Stimulated activated CD8-positive, alpha-beta memory T cell treated with anti-CD3 and anti-CD28 coated beads, Interleukin-7, amount 100 ng/mL, for 1 hour (primary cell): ENCODE measurements at places on chromosomes 3 and 15.

GRCh38 chr3:17006132-17006852, 121.5 kb downstream of the PLCL2 start:
- DNase-seq: no peak

- no peak for DNase-seq
These were observed 54.9 kb downstream of the CYP11A1 start for GRCh38 chr15:74312445-74313007.

DNA sequence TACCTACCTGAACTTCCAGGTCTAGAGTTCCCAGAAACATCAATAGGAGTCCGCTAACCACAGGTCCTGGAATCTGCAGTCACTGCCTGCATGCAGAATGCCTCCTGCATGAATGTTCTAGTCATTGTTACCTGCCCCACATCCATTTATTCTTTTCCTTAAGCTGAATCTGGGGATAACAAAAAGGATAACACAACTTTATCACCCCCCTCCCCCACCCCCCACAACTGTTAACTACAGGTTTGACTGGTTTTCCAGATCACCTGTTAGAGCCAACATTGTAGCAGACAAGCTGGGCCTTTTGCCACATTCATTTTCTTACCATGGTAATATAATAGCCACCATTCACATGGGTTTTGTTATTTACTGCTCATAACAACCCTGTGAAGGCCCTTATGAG, 4.6 kb upstream of the CTSH start:
- DNase-seq: no peak

GRCh38 chr3:29940759-29941323, 660.0 kb downstream of the RBMS3 start:
- DNase-seq: no peak

DNA sequence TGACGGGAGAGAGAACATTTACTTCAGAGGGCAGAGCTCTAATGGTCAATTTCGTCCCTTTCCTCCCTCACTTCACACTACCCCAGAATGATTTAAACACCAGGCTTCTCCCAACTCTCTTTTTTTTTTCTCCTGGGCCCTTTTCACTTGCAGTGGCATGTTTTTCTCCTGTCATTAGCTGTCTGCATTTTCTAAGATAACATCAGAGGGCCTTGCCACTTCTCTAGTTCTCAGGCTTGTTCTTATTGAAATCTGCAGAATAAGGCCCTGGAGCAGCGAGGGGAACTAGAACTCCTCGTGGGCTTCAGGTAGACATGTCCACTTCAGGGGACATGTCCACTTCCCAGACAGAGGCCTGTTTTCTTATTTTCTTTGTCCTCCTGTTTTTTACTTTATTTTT, 514.4 kb upstream of the TBL1XR1 start:
- no peak for DNase-seq

DNA sequence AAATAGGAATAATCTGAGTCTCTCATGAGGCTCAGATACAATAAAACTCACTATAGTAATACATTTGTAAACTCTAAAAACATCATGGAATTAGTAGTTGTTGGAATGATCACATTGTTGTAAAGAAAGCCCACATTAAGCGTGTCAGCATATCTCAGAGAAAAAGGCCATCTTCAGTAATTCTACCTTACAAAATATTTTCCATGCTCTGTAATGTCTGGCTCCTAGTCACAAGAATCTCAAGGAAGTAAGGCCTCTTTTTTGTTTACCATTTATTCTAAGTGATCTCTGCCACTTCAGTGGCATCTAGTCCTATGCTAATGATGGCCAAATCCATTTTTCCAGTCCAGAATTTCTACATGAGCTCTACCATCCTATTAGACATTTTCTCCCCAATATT, 240.2 kb upstream of the ZNF717 start:
- no peak for DNase-seq

DNA sequence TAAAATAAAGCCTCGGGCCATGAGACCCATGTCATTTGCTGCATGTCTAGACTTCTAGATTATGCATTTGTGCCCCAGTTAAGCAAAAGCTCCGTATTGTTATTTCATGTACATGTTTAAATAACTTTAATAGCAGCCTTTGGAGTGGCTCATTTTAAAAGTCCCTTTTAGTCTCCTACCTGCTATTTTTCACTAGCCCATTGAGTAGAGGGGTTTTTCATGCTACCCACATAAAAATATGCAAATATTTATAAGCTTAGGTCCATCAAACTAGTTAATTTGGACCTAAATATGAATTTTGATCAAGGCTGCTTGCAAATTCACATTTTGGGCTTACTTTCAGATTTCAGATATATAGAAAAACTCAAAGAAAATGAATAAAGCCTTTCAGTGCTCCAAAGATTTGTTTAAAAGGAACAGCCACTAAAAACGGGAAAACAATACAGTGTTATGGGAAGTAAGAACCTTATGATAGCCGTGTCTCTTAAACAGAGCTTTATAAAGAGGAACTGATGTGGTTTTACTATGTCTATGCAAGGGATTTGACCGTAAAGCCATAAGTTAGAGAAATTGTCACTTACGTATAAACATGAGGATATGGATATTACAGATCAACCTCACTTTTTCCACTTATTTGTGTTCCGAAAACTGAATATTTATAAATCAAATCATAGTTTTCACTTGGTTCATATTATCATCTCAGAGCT, 30.0 kb downstream of the FILIP1L start:
- DNase-seq: no peak

DNA sequence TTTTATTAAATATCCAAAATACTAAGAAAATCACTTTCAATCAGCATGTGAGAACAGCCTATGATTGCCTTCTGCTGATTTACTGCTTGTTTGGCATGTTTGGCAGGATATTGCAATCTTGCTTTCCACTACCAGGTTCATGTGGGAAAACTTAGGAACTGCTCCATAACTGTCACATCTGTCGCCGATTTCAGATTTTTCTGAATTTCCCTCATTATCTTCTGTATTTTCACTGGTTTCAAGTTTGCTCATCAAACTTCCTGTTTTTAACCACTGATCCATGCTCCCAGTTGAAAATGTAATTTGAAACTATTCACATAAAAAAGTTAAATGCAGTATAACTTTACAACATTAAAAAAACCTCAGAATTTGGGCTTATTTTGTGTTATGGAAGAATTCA, 93.0 kb downstream of the NFKBIZ start:
- no peak for DNase-seq

GRCh38 chr3:113831103-113831355, 7.6 kb upstream of the GRAMD1C start:
- no peak for DNase-seq

DNA sequence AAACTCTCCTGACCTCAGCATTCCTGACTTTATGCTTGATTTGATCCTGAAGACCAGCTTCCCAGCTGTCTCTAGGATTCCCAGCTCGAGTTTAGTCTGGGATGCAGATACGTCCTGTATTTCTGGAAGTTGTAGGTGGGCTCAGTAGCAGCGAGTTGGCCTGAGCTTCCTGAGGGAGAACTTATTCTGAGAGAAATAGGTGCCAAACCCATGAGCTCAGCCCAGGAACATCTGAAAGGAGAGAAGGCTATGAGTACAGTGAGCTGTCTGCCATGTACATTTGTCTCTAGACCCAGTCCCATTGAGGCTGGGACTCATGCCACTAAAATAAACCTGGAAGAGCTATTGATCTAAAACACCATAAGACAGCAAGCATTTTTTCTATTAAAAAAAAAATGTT, 36.6 kb upstream of the SLC9A9 start:
- DNase-seq: no peak

DNA sequence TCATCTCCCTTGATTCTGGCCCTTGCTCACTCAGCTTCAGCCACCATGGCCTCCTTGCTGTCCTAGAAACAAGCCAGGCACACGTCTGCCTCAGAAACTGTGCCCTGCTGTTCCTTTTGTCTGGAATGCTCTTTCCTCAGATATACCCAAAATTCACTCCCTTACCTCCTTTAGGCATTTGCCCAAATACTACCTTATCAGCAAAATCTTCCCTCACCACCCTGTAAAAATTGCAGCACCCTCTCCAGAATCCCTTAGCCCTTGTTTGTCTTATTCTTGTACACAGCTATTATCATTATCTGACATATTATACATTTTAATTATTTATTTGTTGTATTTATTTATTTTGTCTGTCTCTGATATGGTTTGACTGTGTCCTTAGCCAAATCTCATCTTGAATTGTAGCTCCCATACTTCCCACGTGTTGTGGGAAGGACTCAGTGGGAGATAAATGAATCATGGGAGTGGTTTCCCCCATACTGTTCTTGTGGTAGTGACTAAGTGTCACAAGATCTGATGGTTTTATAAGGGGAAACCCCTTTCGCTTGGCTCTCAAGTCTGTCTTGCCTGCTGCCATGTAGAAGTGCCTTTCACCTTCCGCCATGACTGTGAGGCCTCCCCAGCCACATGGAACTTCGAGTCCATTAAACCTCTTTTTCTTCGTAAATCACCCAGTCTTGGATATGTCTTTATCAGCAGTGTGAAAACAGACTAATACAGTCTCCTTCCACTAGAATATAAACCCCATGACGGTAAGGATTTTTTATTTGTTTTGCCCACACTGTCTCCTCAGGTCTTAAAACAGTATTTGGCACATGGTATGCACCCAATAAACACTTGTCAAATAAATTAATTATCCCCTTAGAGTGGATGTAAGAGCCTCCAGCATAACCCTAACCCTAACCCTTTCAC, 60.0 kb upstream of the STT3B start:
- no peak for DNase-seq

GRCh38 chr3:24661175-24661584, 166.5 kb upstream of the THRB start:
- DNase-seq: no peak

- no peak for DNase-seq
These were observed 100.8 kb downstream of the DTWD1 start for GRCh38 chr15:49721621-49722020.

DNA sequence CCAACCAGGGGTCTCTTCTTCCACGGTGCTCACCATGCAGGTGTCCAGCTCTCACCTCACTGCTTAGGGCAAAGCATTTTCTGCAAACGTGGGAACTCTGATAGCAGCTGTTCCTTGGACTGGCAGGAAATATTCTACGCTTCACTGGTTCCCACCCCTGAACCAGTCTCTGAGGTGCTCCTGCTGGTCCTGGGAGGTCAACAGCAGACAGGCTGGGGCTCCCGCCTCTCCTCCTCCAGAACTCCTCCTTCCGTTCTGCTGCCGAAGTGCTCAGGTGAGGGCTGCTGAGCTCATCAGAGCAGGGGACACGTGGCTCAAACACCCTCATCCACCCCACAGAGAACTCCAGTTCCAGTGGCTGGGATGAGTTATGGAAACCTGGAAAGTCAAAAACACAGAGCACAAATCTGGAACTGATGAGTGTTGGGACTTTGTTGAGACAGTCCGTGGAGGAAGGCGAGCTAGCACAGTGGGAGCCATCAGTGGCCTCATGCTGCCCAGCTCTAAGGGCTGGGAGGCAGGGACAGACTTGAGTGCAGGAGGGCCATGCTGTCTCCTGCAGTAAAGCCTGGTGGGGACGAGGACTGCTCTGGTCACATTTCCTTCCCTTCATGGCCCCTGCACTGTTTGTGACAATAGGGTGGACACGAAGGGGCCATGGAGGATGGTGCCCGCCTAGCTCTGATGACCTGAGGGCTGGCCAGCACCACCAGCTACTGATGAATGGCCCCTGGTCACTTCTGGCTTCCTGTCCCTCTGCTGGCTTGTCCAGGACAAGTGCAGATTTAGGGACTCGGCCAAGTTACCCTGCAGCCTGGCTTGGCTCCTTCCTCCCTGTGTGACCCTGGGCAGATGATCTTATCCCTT, 137.8 kb downstream of the KLF13 start:
- DNase-seq: no peak

- DNase-seq: no peak
These were observed 192.0 kb downstream of the GHSR start for GRCh38 chr3:172256101-172256734.

DNA sequence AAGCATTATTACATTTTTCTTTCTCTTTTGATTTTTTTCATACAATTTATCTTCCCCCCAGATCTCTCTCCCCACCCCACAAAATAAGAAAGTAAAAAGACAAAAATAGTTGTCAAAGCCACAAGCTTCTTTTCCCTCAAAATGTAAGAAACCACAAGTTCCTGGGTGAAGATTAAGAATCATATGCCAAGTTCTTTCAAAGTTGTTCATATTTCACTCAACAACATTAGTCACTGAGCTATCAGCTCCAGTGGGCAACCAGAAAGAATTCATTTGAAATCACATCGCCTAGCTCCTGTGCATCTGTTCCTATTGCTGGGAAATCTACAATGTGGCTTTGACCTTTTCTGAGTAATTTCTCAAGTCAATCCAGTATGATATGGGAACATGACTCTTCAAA, 681.6 kb upstream of the ARPP21 start:
- no peak for DNase-seq

GRCh38 chr3:30657914-30658313, 51.5 kb downstream of the TGFBR2 start:
- DNase-seq: no peak

DNA sequence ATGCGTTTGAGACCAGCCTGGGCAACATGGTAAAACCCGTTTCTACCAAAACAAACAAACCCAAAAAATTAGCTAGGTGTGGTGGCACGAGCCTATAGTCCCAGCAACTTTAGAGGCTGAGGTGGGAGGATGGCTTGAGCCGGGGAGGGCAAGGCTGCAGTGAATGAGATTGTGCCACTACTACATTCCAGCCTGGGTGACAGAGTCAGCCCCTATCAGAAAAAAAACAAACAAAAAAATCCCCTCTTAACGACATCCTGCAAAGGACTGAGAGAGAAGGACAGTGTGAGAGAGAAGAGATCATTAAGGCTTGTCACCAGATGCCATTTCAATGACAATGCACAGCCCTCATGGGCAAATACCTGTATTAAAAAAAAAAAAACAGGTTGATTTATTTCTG, 266.7 kb upstream of the ATP10A start:
- no peak for DNase-seq
